ENCODE measurements at places on chromosomes 6 and 20.

- peak; percentile 88 for DNase-seq
Observed at GRCh38 chr20:10469599-10469998, 34.5 kb downstream of the SLX4IP start.

DNA sequence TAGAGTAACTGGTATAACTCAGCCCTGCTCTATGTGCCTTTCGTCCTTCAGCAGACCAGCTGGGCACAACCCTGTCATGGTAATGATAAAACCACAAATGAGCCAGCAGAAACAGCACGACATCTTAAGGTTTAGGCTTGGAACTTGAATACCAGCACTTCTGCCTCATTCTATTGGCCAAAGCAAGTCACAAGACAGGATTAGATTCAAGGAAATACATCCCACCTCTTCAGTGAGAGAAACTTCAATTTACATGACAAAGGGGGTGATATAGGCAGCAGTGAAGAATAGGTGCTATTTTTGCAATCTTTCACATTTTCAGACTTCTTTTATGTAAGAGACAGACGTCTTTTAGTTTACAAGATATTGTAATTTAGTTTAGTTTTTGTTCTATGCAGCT lies 69.8 kb upstream of the SLC35F1 start:
- DNase-seq: no peak

- DNase-seq: no peak
Observed at GRCh38 chr20:53195876-53196610, 223.9 kb downstream of the TSHZ2 start.

GRCh38 chr20:17952692-17953684 lies 15.6 kb downstream of the SNX5 start:
- DNase-seq: no peak

DNA sequence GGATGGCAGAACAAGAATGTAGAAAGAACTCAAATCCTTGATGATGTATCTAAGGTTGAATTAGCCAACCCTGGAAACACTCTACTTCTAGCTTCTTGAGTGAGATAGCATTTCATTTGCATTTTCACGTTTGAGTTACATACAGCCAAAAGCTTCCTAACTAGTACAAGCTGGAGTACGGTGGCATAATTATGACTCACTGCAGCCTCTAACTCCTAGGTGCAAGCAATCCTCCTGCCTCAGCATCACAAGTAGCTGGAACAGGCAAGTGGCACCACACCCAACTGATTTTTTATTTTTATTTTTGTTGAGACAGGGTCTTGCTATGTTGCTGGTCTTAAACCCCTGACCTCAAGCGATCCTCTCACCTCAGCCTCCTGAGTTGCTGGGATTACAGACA lies 36.5 kb upstream of the STK35 start:
- no peak for DNase-seq

DNA sequence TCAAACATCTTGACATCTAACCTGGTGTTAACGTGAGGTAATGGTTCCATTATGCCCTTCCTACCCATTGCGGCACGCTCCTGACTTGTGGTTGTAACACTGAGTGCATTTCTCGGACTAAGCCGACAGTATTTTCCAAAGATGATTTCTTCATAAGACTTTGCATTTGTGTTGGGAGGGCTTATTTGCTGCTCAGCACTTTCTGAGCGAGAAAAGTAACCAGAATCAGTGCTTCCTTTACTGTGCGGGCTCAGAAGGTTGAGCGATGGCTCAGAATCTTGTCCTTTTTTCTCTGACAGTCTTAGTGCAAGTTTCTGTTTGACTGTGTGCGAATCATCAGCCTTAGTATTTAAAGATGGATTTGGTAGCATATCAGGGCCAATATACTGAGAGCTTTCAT lies 171.7 kb downstream of the HIVEP2 start:
- no peak for DNase-seq

DNA sequence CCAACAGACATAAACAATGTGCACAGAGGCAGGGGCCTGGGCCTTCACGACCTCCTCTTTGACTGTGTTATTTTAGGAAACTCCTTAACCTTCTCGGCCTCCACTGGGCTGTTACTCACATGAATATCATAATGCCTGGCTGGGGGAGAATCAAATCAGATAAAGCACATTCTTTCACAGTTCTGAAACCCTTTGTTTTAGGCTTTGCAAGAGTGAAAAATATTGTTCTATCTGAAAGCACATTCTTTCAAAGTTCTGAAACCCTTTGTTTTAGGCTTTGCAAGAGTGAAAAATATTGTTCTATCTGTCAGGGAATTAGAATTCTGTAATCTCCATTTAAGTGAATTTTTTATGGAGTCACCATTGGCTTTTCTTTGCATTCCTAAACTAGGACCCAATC lies 50.7 kb upstream of the SYNDIG1 start:
- no peak for DNase-seq

GRCh38 chr20:17635332-17636244 lies 46.5 kb downstream of the RRBP1 start:
- DNase-seq: no peak

DNA sequence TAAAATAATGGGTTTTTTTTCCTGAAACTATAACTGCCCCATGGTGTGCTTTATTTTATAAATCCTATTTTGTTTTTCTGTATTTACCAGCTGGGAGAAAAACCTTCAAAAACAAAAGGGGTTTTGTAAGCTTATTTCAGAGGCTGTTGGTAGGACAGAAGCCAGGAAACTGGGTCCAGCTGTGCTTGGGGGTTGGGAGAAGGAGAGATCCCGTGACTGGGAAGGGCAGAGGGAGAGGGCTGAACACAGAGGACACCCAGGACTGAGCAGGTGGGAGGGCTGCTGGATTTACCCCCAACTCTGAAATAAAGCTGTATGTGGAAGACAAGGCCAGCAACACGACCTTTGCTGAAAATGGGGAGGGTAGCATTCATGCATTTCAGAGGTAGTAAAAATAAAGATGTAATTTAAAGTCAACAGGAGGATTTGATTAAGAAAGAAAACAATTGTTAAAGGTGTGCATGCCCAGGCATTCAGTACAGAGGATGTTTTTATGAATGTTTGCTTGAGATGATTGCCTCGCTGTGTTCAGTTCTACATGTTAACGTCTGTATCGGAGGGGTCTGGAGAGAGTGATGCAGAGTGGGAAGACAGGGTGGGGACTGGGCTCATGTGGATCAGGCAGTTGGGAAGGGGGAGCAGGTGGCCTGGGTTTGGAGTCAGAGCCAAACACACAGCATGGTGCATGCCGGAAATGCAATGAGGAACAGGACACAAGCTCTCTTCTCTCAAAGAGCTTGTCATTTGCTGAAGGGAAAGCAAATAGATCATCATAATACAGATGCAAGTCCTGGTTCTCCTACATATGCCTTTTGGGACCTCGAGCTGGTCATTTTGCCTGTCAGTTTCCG lies 21.4 kb downstream of the ARFGEF3 start:
- DNase-seq: no peak

DNA sequence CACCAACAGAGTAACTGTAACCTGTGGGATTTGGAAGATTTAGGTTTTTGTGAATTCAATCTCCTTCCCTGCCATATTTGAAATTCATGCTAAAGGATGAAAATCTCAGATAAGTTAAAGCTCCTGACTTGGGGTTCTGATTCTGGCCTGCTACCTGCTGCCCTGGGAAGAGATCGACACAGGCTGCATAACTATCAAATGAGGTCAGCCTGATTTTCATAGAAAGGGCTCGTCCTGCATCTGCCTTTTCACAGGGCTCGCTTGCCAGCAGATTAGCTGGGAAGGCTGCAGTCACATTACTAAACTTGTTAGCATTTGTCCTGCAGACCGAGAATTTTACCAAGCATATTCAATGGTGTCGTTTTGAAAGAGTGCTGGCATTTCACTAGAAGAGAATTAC lies 14.6 kb downstream of the GCLC start:
- DNase-seq: peak; percentile 29

DNA sequence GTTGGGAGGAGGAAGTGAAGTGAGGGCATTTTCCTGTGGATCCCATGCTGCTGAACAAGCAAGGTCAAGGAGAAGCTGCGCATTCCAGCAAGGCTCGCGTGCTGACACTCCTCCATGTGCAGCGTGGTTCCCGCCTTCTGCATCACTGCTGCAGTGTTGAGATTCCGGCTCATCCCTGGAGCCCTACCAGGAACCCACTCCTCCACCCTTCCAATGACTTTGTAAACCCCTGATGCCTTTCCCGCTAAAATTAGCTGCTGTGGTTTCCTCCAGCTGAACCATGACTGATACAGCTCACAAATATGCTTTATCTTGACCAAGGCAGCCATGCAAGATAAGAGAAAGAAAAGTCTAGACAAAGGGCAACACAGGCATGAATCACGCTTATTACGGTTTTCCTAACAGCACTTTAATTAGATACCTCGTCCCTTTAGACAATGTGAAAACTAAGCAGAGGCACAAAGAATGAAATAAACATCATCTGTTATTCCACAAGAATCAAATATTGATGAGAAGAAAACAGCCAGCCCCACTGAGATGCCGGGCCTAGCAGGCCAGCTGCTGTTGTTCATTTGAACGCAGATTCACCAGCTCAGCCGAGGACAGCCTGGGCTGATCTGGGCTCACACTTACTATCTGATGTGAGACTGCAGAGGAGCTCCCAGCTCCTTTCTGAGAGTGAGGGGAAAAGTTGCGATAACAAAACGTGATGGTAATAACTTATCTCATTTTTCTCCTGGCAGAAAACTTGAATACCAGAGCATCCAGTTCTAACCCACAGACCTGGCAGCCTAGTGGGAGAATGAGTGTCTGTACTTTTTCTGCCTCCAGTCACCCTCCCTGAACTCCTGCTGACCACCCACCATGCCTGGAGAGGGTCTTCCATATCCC lies 14.2 kb upstream of the BNIP5 start:
- peak; percentile 98 for DNase-seq

DNA sequence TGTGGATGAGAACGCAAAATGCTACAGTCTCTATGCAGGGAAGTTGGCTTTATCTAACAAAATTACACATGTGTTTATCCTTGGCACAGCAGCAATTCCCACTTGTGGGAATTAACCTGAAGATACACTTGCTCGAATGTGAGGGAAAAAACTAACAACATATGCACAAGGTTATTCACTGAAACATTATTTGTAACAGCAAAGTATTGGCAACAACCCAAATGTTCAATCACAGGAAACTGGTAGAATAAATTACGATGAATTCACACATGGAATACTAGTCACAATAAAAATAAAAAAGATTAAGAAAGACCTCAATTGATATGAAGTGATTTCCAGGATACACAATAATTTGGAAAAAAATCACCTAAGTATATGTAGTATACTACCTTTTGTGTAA lies 68.1 kb upstream of the OGFRL1 start:
- DNase-seq: no peak

DNA sequence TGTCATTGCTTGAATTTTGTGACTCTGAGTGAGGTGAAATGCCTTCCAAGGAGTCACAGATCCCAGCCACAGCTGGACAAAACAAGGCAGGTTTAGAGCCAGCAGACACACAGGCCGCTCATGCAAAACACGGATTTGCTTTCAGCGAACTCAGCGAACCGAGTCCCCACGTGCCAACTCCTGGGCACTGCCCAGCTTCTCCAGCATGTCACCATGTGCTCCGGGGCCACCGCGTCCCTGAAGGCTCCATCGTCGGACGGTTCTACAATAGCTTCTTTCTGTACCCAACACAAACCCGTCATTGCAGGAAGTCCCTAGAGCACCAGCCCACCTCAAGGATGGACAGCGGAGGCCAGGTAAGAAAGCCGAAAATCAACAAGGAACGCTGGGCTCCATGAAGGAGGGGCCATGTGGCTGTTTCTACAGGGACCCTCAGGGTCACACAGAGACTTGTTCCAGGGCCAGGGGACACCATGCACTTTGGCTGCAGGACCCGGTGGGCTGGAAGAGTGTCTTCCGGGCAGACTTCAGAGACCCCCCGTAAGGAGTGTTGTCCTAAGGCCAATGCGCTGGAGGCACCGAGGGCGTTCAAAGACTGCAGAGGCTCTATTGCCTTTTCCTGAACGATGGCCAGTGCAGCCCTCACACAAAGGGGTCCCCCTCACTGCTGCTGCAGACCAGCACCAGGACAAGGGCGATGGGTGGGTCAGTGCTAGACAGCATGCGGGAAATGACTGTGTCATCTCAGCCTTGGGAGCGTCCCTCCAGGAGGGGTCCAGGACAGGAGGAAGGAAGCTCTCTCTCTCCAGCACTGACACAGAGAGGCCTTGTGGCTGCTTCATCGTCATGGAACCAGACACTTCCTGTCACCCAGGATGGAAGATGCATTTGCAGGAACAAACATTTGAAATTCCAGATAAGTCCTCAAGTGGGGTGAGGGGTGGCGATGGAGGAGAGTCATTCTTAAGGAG lies 19.8 kb downstream of the DACT2 start:
- DNase-seq: no peak

GRCh38 chr20:57558614-57559288 lies 2.2 kb upstream of the PCK1 start:
- DNase-seq: no peak

DNA sequence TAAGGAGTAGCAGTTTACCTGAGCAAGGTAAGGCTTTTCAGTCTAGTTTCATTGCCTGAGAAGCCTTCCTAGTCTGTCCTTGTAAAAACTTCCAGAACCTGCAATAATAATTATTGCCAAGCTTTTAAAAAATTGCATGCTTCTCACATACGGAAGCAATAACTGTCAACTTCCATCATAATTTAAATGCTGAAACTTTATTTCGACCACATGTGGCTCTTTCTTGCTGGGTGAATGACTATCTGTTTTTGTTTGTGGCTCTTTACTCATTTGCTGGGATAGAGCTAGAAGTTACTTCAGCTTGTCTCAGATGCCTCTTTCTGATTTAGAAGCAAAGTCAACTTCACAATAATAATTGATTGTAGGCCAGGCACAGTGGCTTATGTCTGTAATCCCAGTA lies 95.9 kb upstream of the COL21A1 start:
- DNase-seq: no peak

DNA sequence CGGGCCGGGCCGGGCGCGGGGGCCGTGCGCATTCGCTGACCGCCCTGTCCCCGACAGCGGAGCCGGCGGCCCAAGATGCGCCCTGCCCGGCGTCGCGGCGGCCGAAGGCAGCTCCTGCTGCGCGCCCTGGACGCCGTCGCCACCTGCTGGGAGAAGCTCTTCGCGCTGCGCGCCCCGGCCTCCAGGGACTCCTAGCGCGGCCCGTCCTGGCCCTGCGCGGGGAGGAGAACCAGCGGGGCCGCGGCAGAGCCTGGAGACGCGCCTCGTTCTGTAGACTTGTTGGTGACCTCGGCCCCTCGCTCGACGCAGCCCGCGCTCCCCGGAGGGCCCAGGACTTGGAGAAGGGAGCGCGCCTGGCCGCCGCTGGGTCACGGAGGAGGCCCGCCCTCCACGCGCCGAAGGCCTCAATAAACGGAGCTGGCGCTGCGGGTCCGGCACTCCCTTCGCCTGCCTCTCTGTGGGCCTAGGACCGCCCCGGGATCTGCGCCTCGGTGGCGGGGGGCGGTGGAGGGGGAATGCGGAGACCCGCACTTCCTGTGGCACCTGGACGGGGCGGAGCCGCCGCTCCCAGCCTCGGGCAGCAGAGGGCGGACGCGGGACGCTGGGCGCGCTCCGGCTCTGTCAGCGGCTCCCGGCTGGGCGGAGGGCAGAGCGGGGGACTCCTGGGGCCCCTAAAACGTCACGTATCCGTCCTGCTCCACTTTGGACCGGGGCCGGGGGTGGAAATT lies 2.7 kb downstream of the C20orf204 start:
- DNase-seq: peak; percentile 18

All from brain microvascular endothelial cell (primary cell).